ENCODE measurements at places on chromosomes 16 and 17.

DNA sequence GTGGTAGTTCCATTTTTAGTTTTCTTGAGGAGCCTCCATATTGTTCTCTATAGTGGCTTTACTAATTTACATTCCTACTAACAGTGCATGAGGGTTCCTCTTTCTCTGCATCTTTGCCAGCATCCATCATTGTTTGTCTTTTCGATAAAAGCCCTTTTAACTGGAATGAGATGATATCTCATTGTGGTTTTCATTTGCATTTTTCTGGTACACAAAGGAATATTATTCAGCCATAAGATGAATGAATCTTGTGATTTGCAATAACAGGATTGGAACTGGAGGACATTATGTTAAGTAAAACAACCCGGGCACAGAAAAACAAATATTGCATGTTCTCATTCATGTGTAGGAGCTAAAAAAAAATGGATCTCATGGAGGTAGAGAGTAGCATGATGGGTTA lies 31.6 kb downstream of the ITGAM start:
- DNase-seq: no peak

DNA sequence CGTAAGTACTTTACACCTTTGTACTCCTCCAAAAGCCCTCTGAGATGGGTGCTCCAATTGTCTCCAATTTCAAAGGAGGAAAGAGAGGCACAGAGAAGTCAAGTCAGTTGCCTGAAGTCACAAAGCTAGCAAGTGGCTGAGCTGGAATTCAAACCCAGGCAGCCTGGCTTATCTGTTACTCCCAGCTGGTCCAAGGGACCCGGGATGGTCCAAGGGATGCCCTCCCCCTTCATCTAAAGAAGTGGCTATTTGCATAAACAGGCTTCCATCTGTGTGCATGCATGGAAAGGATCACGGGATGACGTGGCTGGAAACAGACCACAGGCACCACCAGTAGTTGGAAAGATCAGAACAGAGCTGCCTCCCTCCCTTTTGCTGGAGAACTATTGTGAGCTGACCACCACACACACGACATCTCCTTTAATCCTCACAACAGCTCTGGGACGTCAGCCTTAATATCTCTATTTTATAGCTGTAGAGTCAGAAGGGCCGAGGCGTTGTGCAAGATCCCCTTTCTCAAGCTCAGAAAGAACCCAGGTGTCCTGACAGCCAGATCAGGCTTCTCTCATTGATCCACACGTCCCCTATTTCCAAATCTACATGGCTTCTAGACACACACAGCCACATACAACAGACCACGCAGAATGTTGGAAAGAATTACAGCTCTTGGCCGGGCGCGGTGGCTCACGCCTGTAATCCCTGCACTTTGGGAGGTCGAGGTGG lies 10.9 kb upstream of the COL1A1 start:
- DNase-seq: no peak

GRCh38 chr17:31627960-31628359 lies 231.1 kb downstream of the COPRS start:
- DNase-seq: no peak

GRCh38 chr16:4328046-4328781 lies 12.3 kb downstream of the GLIS2 start:
- peak; percentile 87 for DNase-seq

DNA sequence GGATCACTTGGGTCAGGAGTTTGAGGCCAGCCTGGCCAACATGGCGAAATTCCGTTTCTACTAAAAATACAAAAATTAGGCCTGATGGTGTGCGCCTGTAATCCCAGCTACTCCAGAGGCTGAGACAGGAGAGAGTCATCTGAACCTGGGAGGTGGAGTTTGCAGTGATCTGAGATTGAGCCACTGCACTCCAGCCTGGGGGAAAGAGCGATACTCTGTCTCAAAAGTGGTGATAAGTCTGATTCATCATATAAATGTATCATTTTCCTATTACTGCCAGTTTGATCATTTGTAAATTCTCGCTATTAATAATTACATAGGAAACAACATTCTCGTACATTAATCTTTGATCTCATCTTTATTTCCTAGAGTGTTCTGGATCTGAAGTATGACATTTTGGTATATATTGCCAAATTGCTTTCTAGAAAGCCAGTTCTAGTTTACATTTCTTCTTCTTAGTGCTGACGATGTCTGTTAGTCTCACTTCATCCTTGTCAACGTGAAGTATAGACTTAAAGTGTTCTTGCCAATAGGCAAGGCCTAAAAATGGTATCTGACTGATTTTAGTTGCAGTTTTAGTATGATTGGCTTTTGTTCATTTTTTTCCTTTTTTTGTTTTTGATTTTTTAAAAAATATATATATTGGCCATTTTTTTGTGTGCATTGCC lies 9.7 kb downstream of the RABEP1 start:
- DNase-seq: no peak

GRCh38 chr17:36592716-36593321 lies 1.1 kb downstream of the DHRS11 start:
- no peak for DNase-seq

GRCh38 chr17:67506966-67507365 lies 129.9 kb downstream of the PITPNC1 start:
- no peak for DNase-seq
